ENCODE measurements at places on chromosomes 11 and 22.

DNA sequence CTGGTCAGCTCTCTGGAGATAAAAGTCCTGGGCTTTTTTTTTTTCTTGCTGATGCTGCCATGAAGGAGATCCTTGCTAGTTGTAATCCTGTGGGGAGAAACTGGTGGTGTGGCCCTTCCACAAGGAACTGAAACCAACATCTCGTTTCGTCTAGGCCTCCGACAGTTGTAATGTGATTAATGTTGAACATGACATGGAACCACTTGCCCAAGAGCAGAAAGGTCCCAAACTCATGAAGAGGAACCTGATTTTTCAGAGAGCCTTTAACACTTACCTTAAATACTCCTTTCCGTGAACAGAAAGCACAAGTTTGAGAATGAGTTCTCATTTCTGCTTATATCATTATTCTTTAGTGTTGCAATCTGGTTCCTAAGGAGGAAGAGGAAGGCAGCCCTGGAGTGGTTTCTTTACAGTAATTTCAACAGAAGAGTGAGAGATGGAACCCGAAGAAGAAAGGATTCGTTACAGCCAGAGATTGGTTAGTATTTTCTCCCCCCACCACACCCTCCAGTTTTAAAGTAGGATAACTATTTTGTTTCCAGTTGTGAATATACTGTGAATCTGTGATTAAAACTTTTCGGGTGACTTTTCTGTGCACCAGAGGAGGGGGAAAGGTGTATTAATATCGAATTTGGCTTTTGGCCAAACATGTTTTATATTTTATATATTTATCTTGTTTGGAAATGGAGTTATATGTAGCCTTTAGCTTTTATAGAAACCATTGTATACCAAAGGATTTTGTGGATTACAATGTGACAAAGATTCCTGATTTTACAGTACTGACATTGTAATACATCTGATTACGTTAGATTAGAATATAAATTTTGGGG lies 2.0 kb downstream of the KDM2A start:
- DNase-seq = no peak

DNA sequence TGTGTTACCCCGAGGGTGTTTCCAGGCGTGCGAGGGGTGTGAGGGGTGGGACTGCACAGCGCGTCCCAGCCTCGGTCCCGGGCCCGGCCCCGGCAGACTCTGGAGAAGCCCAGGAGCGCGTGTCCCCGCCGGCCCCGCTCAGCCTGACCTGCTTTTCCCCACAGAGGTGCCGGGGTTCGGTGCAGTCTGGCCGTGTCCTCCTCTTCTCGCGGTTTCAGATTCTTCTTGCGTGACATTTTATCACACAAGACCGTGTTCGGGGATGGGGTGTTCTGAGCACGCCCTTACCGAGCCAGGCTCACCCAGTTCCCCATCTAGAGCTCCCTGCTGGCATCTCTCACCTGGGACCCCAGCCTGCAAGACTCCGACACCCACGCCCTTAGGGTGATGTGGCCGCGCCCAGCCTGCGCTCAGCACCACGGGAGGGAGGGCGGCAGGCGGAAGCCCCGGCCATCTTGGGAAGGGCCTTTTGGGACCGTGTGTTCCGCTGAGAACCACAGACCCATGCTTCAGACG lies 775.6 kb downstream of the BRD1 start:
- DNase-seq = no peak

GRCh38 chr22:26170112-26170492 lies 840 bp downstream of the SEZ6L start:
- no peak for DNase-seq

- no peak for DNase-seq
Measured at GRCh38 chr11:64235437-64236161, 1.2 kb downstream of the VEGFB start.

- no peak for DNase-seq
Measured at GRCh38 chr11:62721994-62722393, 5.3 kb downstream of the HNRNPUL2 start.

- DNase-seq = no peak
Measured at GRCh38 chr22:37777122-37777687, 30.5 kb upstream of the GCAT start.

GRCh38 chr11:47572715-47573255 lies 6.0 kb downstream of the KBTBD4 start:
- DNase-seq = no peak

- no peak for DNase-seq
Measured at GRCh38 chr11:128598096-128598495, 10.7 kb upstream of the ETS1 start.

- DNase-seq = no peak
Measured at GRCh38 chr11:13339195-13340153, 61.9 kb downstream of the BMAL1 start.

Measured in SK-N-MC (cell line).